ENCODE measurements at places on chromosomes 5 and 9.

DNA sequence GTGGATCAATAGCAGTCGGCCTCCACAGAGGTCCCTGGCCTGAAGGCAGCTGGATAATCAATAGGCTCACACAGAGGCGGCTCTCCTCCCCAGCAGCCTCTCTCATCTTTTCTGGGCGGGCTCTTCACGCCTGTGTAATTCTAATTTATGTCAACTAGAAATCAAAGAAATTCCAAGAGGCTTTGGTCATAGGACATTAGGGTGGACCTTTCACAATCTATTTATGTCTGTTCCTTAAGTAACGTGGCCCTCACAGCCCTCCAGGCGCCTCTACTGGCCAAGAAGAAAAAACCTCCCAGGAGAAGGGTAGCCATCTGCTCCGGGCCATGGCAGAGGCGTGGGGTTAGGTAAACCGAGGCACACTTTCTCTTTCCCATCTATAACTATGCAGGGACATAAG lies 205.1 kb upstream of the EFNA5 start:
- DNase-seq = no peak

DNA sequence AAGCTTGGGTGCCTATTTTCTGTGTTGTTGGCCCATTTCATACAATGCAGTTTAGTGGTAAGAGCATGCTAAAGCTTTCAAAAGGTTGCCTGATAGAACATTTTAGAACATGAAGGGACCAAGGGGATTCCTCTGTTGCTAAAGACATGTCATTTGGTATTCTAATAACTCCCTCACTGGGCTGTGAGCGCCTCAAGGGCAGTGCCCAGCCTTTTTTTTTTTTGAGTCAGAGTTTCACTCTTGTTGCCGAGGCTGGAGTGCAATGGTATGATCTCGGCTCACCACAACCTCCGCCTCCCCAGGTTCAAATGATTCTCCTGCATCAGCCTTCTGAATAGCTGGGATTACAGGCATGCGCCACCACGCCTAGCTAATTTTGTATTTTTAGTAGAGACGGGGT lies 77.1 kb downstream of the PCSK5 start:
- no peak for DNase-seq

DNA sequence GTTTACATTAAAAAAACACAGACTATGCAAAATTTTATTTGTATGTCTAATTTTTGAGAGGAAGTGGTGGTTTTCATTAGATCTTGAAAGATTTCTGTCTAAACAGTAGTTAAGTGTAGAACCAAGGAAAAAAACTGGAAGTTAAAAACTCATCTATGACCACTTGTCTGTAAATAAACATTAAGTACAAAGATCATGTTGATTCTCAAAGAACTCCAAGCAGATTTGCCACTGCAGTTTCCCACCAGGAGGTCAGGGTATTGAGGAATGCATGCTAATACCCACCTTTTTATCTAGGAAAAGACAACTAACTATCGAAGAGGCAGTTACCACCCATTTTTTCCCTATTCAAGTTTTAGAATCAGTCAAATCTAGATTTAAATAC lies 1.9 kb downstream of the STOM start:
- DNase-seq = no peak

DNA sequence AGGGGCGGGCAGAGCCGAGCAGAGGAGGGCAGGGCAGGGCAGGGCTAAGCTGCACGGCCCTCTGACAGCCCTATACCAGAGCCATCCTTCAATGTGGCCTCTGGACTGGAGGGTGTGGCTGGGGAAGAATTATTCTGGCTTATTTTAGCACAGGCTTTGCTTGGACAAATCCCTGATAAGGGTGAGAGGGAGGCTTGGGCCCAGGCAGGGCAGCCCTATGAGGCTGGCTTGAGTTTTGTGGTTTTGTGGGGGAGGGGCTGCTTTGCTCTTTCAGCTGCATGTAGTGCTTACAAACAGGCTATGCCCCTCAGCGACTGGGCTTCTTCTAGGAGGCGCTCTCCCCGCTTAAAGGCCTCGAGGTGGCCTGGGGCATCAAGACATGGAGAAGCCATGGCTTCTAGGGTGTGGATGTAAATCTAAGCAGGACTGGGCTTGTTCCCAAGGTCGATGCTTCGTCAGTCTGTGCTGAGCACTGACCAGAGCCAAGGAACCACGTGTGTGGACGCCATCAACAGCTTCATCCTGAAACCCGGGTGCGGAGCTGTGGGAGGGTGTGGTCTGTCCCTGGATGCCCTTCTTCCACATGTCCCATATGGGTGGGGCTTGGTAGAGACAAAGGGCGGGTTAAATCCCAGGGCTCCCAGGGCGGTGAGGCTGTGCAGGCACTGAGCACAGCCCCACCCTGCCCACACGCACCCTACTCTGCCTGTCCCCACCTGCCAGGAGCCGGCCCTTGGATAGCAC lies 45.7 kb upstream of the IPPK start:
- peak; percentile 91 for DNase-seq

GRCh38 chr9:20570087-20570486 lies 52.2 kb downstream of the MLLT3 start:
- DNase-seq = no peak

GRCh38 chr9:124394167-124394566 lies 21.1 kb downstream of the PSMB7 start:
- DNase-seq = no peak

DNA sequence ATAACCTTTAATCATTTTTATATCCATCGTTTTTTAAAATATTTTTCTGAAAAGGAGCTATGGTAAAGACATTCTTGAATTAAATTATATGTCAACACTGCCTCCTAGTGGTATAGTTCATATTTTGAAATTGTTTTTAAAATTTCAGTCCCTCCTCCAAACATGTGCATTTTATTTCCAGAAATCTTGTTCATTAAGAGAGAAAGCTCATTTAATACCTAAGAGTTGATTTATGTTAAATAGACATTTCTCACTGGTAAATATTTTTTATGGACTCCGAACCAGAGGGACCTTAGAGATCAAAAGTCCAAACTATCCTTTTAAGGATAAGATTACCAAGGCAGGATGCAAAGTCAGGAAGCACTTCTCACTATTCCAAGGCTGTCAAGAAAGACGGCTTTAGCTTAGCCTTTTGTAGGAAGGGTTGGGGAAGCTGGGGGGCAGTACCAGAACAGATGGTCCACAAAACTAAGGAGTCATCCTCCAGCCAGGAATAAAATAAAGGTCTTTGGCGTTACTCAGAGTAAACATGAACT lies 21.6 kb downstream of the BHMT start:
- DNase-seq = no peak

DNA sequence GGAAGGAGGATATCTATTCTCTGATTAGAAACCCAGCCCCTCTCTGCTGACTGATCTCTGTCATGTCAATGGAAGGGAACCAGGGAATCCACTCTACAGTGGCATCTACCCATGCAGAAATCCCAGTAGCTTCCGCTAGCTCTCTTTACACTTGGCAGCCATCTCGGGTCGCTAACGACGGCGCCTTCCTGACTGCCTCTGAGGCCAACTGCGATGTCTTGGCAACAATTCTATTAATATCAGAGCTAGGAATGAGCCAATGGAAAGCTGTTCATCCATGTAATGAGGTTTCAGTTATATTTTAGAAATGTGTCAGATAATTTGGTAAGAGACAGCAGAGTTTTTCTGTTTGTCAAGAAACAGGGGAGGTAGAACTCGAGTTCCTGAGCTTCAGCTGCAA lies 67.6 kb upstream of the ATP10B start:
- DNase-seq = no peak

DNA sequence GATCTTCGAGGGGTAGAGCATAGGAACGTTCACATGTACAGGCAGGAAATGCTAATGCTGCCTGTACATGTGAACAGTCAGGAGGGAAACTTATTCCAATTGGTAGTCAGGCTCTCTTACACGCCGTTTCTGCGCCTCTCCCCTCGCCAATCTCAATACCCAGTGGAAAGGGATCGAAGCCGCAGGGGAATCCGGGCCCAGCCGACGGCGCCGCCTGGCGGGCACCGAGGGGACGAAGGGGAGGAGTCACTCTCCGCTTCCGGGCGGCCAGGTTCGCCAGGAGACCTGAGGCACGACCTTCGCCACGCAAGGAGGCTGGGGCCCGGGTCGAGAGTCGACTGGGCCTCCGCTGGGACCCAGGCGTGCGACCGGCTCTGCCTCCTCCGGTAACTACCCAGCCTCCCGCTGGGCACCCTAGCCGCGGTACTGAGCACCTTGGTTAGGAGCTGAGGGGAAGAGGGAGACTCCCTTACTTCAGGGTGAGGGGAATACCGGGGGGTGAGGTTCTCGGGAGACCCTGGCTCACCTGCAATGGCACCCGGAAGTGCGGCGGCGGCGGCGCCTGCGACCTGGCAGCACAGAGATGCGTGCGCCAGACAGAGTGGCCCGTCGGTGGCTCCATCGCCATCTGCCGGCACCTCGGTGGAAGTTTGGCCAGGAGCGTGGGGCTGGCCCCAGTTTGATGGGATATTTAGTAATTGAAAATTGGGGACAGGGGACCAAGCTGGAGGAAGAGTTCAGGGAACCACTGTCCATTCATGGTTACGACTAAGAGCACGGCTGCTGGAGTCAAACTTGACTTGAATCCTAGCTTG lies at the start of gene PIGO:
PIGO (minus strand) TSS at position 557 of the 815 bp plus-strand sequence. CDS start 1,026 bp downstream, outside the sequence.
- peak; percentile 43 for DNase-seq
